ENCODE measurements at places on chromosomes 7 and 10.

DNA sequence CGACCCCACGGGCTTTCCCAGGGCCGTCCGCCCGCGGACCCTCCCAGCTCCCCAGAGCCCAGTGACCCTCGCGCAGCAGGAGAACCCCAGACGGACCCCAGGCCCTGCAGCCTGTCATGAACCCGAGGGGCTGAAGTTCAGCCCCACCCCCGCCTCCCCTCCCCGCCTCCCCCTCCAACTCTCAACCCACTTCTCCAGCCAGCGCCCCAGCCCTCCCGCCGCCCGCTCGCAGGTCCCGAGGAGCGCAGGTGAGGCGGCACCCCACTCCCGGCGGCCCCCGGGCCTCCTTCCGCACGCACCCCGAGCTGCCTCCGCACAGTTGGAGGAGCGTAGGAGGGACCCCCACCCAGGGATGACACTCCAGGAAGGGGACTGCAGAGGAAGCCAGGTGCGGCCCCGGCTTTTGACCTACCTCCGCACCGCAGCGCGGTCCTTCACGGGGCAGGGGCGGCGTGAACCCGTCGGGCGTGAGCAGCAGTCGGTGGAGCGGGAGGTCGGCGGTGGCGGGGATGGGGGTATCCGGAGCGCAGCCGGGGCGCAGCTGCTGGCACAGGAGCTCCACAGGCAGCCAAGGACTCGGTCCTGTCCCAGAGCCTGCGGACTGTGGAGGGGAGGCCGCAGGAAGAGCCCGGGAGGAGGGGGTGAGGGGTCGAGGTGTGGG is at the start of gene TMEM176A:
TMEM176A (plus strand) TSS at position 189 of the 661 bp plus-strand sequence. CDS start 782 bp downstream, outside the sequence.
- DNase-seq, result no peak

GRCh38 chr7:69708857-69709256 is 110.6 kb downstream of the AUTS2 start:
- DNase-seq, result peak; percentile 46

GRCh38 chr7:10939911-10940703 is 33.6 kb upstream of the PHF14 start:
- DNase-seq, result peak; percentile 92

- DNase-seq, result no peak
Measured at GRCh38 chr10:66151346-66151745, 774.5 kb upstream of the LRRTM3 start.

- no peak for DNase-seq
Measured at GRCh38 chr7:43750016-43750887, 8.2 kb upstream of the BLVRA start.

DNA sequence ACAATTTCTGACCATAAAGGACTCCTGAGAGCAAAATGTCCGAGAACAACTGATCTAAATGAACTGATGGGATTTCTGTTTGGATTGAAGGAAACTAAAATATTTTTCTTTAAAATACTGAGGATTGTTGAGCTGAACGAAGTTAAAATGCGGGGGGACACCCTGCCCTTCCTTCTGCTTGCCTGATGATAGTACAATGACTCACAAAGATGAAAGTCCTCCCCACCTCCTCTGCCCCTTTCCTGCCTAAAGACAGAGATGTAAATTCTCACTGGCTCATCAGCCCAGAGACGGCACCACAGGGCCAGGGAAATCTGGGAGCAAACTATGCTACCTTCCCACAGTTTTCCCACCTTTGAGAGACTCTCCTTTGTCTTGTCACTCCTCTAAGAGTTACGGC is 180.6 kb downstream of the PHTF2 start:
- no peak for DNase-seq

GRCh38 chr10:29533696-29534285 is 101.0 kb downstream of the SVIL start:
- no peak for DNase-seq

GRCh38 chr10:71531485-71532446 is 135.0 kb downstream of the CDH23 start:
- peak; percentile 47 for DNase-seq

DNA sequence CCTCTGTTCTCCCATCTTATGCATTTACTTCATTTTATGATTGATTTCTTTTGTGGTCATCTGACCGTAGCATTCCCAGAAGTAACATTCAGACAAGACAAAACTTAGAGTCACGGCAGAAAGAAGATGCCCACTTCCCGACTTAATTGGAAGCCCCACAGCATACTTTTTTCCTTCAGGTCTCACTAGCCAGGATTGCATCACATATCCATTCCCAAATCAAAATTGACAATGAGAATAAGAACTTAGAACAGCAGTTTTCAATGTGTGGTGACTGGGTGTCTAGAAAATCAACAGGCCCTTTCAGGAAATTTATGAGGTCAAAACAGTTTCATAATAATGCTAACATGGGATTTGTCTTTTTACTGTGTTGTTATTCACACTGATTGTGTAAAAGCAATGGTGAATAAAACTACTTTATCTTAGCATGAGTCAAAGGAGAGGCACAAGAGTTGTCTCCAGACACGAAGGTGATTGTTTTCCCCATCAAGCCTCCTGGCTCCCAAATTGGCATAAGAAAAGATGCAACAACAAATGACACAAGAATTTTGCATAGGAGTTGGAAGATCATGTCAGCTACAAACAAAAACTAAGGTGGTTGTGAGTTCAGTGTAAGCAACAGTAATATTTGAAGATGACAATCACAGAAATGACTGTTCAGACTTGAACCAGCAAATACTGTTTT is 493.9 kb downstream of the HTR7 start:
- no peak for DNase-seq

Data from NCI-H1436 (cell line).